ENCODE measurements at places on chromosomes 11 and 22.

- DNase-seq, result no peak
Observed at GRCh38 chr22:20305894-20306645, 13.8 kb downstream of the DGCR6L start.

GRCh38 chr11:45156741-45157140 lies 10.3 kb downstream of the PRDM11 start:
- DNase-seq, result no peak

- no peak for DNase-seq
Observed at GRCh38 chr11:128357073-128357472, 230.3 kb downstream of the ETS1 start.

- no peak for DNase-seq
Observed at GRCh38 chr22:45026511-45026910, 16.7 kb upstream of the PHF21B start.

All from LoVo (cell line).